Right renal pelvis (tissue), 4 donors: ENCODE measurements at places on chromosomes 3 and 15.
A peak's percentile ranks its signal among the peaks of the same experiment; 100 is the strongest.

- no peak for DNase-seq
Measured at GRCh38 chr3:72698154-72698917, 149.9 kb downstream of the SHQ1 start.

DNA sequence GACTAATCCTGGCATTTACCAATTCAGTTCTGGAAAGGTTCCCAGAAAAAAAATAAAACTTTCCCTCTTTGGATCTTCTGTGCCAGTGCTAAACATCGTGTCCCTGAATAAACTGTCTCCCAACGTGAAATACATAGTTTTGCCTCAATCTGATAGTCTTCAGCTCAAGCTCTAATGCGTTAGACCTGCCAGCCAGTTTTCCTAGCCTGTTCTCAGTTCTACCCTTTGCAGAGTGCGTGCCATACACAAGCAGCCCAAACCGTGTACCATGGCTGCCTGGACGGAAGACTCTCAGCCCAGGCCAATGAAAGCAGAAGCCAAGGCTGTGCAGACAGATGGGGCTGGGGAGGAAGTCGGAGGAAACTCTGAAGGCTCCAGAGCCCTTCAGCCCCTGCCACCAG is 11.4 kb upstream of the OCA2 start:
- no peak for DNase-seq

DNA sequence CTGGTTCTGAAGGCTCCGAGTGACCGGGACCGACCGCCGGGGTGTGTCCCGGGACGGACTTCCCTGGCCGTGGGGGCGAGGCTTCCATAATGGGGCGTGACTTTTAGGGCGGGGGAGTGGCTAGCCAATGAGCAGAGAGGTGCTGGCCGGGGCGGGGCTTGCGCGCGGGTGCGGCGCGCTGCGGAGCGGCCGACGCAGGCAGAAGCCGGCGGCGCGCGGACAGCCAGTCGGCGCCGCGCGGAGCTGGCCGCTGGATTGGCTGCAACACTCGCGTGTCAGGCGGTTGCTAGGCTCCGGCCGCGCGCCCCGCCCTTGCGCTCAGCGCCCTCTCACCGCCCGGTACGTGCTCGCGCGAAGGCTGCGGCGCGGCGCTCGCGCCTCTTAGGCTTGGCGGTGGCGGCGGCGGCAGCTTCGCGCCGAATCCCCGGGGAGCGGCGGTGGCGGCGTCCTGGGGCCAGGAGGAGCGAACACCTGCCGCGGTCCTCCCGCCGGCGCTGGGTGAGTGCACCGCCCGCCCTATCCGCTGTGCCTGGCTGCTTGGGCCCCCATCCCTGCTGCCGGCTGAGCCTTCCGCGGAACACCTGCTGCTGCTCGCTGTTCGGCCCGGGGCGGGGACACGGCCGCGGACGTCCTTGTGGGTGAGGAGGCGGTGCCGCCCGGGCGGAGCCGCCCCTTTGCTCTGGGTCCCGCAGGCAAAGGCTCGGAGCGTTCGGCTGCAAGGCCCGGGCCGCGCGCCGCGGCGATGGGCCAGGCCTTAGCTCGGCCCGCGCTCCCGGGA is at the start of gene DAG1:
Gene DAG1 (plus strand): TSS at position 332 of the 778 bp plus-strand sequence. CDS start 40,268 bp downstream, outside the sequence.
- DNase-seq: peak; percentile 95

- DNase-seq: no peak
Measured at GRCh38 chr3:98232489-98232888, 31.6 kb upstream of the OR5H6 start.

DNA sequence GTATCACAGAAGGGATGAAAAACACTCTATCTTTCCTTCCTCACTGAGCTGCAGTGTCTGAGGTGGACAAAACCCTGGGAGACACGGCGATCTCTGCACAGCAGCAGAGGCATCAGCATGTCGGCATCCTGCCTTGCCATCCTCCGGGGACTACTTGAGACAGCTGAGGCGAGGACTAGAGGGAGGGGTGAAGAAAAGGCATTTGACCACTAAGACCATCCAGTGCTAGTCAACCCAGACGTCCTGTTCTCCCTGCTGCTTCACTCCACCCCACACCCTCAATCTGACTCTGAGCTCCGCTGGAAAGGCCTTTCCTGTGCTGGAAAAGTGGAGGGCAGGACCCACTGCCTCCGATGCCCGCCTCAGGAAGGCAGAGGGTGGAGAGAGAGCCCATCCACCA is 67.3 kb downstream of the VGLL4 start:
- no peak for DNase-seq

GRCh38 chr3:180447136-180447535 is 154.8 kb upstream of the TTC14 start:
- no peak for DNase-seq

GRCh38 chr15:38683382-38684242 is 119.0 kb upstream of the RASGRP1 start:
- peak; percentile 32 for DNase-seq
